ENCODE measurements at places on chromosomes 3 and 15.

DNA sequence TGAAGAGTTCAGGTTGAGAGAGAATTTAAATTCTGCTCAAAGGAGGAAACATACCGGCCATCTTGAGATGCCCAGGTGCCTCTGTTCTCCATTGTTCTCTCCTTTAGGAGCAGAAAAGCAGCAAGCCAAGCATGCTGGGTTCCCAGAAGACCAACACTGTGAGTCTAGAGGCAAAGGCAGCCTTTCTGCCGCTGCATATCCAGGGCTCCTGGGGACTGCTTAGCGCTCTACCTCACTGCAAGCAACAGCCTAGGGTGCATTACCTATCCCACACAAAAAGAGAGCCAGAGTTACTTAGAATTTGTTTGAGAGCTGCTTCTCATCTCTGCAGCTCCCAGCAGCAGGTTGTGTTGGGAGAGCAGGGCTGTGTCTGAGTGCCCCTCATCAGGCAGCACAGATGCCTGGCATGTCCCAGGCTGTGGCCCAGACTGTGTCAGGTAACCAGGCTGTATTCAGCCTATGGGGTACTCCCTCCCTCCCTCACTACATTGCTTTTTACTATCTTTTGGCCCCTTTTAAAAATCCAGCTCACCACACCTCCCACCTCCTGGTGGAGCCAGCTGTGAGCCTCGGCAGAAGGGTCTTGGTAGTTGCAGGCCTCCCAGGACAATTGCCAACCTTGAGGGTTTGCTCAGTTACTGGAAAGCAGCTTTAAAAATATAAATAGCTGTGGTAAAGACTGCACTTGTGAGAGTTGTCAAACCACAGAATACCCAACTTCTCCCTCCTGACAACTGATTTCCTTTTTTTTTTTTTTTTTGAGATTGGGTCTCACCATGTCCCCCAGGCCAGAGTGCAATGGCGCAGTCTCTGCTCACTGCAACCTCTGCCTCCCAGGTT, 30.2 kb downstream of the BCL2L10 start:
- DNase-seq = no peak

GRCh38 chr3:29335943-29336342, 55.1 kb downstream of the RBMS3 start:
- peak; percentile 66 for DNase-seq

- no peak for DNase-seq
Observed at GRCh38 chr3:16207031-16207430, 32.6 kb downstream of the GALNT15 start.

DNA sequence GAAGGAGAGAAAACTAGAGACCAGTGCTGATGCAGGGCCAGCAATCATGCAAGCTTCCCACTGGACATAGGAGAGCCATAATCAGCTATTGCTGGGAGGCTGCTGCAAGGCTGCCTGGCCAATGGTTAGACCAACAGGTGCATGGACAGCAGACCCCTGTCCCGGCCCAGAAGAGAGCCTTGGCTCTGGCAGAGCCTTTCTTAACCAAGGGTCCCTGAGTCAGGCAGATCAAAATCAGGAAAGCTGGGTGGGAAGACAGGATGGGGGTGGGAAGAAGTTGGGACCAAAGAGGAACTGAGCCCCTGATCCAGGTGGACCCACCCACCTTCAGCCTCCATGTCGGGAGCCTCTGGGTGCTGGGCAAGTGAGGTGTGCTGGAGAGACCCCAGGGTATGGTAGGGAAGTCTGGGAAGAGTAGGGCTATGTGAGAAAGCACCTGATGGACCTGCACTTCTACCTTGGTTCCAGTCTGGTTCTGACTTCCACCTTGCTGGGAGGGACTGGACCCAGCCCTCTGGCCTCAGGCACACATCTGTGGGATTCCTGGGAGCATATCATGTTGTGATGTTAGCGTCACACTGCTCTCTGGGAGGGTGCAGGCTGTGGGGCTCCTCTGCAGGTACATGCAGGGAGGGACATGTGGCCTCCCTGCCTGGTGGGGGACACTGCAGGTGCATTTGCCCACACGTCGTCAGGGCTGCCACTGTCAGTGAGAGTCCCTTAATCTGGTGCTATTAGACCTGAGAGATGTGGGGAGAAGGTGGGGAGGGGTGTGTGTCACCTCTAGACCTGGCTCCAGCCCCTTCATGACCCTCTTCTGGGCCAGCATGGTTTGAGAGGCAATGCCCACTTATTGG, 24.7 kb downstream of the KY start:
- no peak for DNase-seq

- no peak for DNase-seq
Observed at GRCh38 chr3:45180051-45180450, 33.9 kb upstream of the CDCP1 start.

DNA sequence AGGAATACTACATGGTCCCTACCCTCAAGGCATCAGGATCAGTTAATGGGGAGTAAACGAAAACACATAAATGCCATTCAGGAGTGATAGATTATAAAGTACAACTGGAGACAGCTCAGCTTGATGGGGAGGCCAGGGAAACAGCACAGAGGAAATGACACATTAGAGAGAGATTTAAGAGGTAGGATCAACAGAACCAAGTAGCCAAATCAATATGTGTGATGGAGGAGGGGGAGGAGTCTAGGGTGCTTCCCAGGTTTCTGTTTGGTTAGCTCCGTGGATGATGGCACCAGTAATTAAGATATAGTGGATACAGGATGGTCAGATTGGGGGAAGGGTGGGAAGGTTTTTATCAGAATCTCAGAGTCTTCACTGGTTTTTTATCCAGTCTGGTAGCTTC, 229.5 kb upstream of the ROPN1 start:
- no peak for DNase-seq

GRCh38 chr3:152058856-152059255, 185.4 kb downstream of the SUCNR1 start:
- no peak for DNase-seq

Measured in tongue (tissue), 3 donors.